ENCODE measurements at places on chromosomes 13 and 19.

- no peak for DNase-seq
Observed at GRCh38 chr13:108632649-108633167, 3.3 kb downstream of the MYO16 start.

- DNase-seq: no peak
Observed at GRCh38 chr13:27415116-27415515, 9.3 kb upstream of the GTF3A start.

DNA sequence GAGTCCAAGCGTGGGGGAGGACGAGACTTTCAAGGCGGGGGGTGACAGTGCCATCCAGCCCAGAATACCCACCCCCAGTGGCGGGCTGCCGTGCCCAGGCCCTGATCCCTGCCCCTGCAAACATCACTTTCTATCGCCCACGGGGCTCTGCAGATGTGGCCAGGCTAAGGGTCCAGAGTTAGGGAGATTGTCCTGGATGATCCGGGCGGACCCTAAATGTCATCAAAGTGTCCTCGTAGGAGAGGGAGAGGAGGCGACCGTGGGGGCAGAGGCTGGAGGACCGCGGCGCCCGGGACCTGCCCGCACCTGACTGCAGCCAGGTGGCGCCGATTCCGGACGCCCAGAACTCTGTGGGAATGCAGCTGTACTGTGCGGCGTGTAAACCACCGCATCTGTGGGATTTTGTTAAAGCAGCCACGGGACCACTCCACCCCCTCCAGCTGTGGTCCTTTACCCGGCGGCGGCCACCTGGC, 32.4 kb downstream of the GJA3 start:
- DNase-seq: no peak

DNA sequence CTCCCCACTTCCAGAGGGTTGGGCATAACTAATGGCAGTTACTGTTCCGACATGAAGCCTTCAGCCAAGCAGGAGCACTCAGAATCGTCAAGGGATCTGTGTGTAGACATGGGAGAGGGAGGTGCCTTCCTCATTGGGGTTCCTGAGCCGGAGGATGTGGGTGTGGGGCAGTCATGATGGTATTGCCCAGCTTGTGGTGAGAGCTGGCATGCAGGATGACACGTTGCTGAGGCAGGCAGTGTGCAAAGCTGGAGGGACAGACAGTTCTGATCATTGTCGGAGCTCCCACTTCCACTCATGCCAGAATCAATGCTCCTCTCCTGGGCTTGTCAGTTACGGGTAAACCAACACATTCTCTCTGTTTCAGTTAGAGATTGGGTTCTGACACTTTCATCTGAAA, 83.9 kb upstream of the TSC22D1 start:
- no peak for DNase-seq

DNA sequence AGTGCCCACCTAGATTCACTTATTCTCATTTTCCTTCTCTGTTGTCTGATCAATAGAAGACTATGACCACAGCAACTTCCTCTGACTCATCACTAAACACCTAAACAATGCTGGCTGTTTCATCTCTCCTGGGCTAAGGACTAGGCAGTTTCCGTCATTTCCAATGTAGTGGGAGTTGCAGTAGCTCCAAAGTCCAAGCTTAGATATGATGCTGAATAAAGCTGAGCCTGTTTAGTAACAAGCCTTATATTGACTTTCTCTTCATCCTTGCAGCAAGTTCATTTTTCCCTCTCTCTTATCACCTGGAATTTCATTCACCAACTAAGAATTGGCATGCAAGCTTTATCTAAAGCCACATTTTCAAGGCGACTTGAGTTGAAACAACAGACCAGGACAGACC, 53.5 kb upstream of the PCDH9 start:
- DNase-seq: no peak
